Dermis blood vessel endothelial cell (primary cell): ENCODE measurements at places on chromosomes 5 and 9.

DNA sequence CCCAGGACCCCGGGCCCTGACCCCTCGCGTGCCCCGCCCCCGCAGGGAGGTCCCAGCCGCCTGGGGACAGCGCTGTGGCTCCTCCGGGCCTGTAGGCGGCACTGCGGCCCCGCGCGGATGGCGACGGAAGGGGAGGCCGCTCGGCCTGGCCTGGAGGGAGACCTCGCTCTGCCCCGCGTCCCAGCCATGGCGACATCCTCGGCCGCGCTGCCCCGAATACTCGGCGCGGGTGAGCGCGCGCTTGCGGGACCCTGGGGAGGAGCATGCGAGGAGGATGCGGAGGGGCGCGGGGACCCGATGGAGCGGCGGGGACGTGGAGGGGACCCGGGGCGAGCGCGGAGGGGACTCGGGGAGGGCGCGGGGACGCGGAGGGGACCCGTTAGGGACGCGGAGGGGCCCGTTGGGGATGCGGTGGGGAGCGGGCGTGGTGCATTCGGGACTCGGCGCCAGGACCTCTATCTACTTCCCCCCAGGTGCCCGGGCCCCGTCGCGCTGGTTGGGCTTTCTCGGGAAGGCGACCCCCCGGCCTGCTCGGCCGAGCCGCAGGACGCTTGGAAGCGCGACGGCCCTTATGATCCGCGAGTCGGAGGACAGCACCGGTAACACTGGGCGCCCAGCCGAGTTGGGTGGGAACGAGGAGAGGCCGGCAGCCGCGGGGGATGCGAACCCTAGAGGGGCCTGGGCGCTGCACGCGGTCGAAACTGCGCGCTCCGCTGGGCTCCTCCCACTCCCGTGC, at the start of gene MRPS2:
Gene MRPS2 (plus strand): TSS at position 158 of the 736 bp plus-strand sequence. CDS start 29 bp downstream, at position 187.
- DNase-seq: peak; percentile 92

DNA sequence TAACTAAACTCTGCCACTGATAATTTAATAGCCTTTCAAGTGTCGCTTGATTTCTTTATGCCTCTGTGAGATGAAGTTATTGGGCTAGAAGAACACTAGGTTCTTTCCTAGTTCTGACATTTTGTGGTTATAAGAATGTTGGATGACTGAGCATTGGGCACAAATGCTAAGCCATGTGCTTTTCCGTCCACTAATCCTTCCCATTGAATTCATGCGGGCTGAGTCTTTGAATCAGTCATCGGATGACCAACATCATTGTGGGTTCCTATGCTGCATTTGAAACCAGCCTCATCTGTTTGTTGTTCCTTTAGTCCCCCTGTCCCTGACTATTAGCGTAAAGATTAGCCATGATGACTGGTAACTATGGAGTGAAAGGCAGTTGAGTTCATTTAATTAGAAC, 58.5 kb downstream of the ALDH1A1 start:
- no peak for DNase-seq

DNA sequence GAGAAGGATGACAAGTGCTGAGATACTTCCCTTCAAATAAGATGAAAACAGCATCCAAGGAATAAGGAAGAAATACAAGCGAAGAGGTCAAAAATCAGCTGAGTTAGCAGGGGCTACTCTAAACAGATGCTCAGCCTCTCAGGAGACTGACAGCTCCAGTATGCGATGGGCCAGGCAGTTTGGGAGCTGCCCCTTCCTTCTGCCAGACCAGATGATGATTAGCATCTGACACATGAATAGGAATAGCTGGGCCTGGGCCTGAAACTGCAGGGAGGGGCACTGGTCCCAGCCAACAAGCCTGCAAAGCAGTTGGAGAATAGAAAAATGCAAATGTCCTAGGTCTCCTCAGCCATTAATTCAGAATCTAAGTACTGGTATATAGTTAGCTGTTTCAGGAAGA, 13.1 kb upstream of the MAP3K1 start:
- DNase-seq: no peak

DNA sequence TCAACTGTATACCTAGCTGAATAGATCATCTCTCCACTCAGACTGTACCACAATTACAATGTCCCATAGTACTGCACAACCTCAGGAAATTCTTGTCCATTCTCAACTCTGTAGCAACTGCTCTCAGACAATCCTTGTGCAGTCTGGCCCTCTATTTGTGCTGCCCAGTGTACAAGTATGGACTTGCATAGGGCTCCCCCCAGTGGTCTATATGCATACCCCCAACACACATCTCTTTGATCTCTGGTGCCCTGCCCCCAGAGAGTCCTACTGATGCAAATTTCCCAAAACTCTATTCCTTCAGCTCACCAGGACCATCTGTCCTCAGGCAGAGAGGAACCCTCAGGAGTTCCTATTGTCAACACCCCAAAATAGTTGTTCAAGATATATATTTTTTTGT, 205.3 kb downstream of the SLCO4C1 start:
- peak; percentile 30 for DNase-seq

GRCh38 chr5:68290260-68290674, 74.7 kb downstream of the PIK3R1 start:
- no peak for DNase-seq

DNA sequence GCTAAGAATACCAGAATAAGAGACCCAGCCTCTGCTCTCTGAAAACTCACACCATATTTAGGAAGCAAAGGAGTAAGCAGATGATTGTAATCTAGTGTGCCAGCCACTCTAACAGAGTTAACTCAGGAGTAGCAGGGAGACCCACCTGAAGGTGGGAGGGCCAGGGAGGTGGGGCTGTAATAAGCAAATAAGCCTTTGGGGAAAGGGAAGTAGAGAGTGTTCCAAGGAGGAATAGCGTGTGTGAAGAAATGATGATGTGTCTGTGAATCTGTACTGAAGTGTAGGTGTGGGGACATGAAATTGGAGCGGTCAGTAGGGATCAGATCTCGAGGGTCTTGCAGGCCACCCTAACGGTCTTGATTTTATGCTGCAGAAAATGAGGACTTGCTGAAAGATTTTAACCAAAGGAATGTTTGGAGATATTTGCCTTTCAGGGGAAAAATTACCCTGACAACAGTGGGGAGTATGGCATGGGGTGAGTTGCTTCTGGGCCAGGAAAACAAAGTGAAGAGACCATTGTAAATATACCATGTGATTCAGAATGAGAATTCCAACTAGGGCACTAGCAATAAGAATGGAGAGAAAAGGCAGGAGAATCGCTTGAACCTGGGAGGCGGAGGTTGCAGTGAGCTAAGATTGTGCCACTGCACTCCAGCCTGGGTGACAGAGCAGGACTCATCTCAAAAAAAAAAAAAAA, 44.1 kb upstream of the FSD1L start:
- no peak for DNase-seq

GRCh38 chr5:113344973-113345940, 89.5 kb downstream of the TSSK1B start:
- DNase-seq: no peak

DNA sequence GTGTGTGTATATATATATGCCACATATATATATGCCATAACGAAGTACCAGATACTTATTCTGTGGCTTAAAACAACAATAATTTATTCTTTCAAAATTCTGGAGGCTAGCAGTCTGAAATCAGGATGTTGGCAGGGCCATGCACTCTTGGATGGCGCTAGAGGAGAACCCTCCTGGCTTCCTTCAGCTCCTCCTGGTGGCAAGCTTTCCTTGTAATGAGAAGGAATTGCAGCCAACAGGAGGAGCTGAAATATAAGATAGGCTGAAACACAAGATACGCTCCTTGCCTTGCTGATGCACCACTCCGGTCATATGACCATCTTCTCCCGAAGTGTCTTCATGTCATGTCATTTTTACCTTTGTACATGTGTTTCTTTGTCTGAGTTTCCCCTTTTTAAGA, 368.1 kb upstream of the CTNND2 start:
- no peak for DNase-seq

- no peak for DNase-seq
These were observed 3.9 kb downstream of the NR2F1 start for GRCh38 chr5:93586736-93587596.

DNA sequence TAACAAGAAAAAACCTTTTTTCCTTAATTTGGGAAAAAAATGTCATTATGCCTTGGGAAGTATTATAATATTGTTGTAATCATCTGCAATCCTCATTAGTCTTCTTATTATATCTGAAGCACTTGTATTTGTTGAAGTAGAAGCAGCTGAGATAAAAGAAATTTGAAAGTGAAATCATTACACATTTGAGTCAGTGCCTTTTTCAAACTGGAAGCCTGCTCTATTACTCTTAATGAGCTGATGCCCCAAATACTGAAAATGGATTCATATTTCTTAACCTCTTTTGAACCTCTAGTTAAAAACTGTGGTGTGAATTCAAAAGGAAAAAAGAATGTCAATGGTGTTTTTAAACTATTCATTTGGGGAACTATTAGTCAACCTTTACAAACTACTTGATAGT, 1027.7 kb downstream of the NR2F1-AS1 start:
- DNase-seq: no peak

- DNase-seq: peak; percentile 31
These were observed 130.9 kb downstream of the CCDC192 start for GRCh38 chr5:127834094-127834531.

GRCh38 chr5:73378070-73378469, 70.5 kb downstream of the FOXD1 start:
- DNase-seq: no peak

DNA sequence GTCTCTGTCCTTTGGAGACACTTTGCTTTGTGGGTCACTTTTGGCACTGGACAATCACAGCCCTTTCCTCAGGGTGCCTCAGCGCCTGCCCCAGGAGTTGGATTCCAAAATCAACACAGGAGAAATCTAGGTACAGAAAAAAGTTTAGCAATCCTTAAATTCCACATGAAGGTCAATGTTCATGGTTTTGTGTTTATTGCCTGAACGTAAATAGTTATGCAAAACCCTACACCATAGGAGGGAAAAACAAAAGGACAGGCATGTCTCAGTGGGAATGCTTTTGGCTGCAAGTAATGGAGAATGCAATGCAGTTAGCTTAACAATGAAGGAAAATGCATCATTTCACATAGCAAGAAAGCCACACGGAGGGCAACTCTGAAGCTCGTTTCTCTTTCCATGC, 6.5 kb upstream of the HMCN2 start:
- no peak for DNase-seq

- no peak for DNase-seq
These were observed 46.2 kb upstream of the KIF2A start for GRCh38 chr5:62259699-62260250.

DNA sequence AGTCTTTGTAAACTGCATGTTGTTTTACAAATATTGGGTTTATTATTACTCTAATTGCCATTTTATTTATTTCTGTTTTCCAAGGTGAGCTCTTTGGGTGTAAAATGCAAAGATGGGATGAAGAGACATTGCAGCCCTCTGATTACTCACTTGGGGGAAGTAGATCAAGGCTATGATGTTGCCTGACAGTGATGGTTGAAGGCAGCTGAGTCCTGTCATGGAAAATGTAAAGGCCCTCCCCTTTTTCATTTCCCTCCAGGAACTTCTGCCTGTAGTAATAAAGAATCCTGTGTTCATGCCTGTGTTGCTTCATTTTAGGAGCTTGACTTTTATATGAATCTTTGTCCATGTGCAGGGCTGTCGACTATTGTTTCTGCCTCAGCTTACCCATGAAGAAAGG, 605.4 kb upstream of the CLINT1 start:
- DNase-seq: no peak

GRCh38 chr9:70656281-70656680, 241.8 kb upstream of the KLF9 start:
- no peak for DNase-seq

DNA sequence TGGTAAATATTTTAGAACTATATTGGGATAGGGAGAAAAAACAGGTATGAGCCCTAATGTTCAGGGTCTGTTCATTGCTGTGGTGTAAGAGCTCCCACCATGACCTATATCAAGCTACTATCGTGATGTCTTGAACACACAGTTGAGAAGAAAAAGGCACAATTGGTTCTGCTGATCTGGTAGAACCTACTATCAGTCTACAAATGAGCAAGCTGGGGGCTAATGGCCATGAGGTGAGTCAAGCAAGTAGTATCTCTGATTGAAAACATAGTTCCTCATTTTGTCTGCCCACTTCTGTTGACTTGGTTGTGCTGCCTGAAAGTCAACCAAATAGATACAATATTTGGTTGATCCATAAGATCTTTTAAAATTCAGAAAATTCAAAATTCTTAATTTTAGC, 1026.3 kb downstream of the CDH12 start:
- DNase-seq: no peak

- DNase-seq: peak; percentile 33
These were observed 133.3 kb upstream of the HAND1 start for GRCh38 chr5:154611341-154611767.

DNA sequence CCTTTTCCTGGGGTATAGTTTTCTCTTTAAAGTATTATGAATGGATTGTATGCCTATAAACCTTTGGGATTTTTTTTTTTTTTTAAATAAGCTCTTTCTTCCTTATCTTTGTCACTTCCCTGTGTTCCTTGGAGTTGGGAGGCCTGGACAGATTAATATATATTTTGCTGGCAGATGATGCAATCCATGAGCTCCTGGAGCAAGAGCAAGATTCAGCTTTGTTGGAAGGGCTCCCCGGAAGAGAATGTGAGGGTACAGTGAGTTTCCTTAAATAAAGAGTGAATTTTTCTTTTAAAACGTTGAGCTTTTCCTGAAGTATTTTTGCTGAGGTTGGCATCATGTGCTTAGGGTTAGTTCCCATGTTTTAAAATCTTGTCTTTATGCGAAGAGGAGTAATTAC, 98.7 kb upstream of the SLC28A3 start:
- no peak for DNase-seq

DNA sequence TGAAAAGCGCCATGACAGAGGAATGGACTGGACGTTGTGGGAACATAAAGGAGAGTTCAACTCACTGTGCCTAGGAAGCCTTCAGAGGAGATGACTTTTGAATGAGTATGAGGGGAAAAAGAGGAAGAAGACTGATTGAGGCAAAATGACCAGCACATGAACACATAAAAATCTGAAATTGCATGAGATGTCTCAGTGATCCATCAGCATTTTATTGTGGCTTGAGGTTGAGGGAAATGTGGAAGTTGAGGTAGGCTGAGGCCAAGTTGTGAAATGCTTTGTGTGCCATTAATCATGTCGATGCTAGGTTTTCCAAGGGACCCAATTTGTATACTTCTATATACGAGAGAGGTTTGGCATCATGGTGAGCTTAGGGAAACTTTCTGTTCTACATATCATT, 140.9 kb upstream of the TLX3 start:
- no peak for DNase-seq

DNA sequence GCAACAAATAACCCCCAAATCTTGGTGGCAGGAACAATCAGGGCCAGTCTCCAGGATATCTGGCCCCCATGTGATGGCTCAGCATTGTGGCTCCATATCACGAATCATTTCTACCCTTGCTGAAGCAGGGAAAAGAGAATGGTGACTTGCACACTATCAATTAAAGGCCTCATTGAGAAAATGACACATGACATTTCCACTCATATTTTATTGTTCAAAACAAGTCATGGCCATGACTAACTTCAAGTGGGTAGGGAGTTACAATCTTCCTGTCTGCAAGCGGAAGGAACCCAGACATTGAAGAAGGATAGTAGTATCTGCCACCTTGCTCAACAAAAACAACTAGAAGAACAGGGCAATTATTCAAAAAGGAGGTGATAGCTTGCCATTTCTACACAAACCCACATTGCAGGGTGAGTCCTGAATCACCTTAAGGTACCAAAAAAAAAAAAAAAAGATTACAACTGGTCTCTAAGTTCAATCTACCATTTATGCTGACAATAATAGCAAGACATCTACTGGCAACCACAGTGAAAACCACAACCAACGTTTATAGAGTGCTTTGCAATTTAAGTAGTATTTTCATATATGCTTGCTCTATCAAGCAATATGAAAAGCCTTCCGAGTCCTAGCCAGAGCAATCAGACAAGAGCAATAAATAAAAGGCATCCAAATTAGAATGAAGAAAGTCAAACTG, 186.7 kb upstream of the DAPK1 start:
- DNase-seq: no peak

GRCh38 chr9:134719331-134719730, 77.7 kb downstream of the COL5A1 start:
- DNase-seq: no peak
